SJCRH30 (cell line): ENCODE measurements at places on chromosomes 5 and 9.

- no peak for DNase-seq
Observed at GRCh38 chr5:87266914-87267573, 639 bp upstream of the RASA1 start.

- DNase-seq = no peak
Observed at GRCh38 chr5:62284946-62285891, 20.8 kb upstream of the KIF2A start.

DNA sequence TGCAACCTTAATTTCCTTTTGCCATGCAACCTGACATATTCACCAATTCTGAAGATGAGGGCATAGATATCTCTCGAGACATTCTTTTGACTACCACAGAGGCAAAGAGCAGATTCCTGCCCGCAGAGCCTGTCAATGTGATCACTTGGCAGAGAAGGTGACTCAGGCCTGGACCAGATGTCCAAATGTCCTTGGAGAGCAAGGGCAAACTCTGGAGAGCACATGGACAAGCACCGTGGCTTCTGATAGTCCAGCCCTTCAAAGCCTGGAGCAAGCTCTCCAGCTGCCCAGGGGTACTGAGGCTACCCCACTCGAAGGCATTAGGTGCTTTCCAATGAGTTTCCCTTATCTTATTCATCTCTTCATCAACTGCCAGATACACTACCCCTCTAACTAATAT is 50.4 kb upstream of the ALDH1B1 start:
- DNase-seq = no peak

DNA sequence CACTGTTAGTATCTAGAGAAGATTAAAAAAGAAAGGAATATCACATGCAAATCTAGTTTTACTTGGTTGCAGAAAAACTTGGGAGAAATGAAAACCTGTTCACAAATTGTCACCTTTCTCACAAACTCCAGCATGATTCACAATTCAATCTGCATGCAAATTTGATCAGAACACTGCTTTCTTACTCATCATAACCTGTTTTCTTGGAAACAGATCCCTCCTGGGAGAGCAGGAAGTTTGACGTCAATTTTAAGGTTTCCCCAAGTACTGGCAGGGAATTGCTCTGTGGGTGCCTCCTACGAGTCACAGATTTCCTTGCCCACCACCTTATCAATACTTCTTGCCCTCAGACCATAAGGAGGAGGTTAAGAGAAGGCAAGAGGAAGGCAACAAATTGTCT is 30.2 kb upstream of the HTR4 start:
- DNase-seq = no peak

GRCh38 chr9:133235549-133236222 is 26.6 kb upstream of the OBP2B start:
- DNase-seq = no peak

DNA sequence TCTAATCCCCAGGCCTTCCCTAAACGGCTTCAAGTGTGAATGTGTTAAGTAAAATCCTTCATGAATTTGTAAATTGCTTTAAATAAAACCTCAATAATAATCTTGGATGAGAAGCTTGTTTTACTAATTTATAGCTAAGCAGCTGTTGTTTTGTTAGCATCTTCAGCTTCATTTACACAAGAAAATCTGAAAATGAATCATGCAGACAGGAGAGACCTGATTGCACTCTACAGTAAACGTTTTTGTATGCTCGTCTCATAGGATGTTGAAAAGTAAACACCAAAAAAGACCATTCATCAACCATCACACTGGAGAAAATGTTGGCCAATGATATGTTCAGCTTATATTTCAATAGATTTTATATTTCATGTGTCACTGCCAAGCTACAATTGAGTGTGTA is 40.4 kb upstream of the MAP3K1 start:
- no peak for DNase-seq

DNA sequence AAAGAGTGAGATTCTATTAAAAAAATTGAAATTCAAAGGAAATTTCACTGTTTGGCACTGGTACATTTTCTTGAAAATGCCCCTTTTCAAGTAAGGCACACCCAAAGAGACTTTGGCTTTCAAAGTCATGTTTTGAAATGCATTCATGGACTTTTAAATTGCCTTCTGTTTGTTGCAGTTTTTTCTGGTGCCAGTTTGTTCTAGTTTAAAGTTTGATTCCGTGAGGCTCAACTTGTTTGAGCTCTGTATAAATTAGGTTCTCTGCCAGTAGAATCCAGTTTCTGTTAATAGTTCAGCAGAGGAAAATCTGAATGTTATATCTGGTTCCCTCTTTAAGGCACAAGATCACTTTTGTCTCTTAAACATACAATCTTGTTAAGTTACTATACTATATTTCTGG is 16.4 kb downstream of the ATP6V0E1 start:
- DNase-seq = no peak

DNA sequence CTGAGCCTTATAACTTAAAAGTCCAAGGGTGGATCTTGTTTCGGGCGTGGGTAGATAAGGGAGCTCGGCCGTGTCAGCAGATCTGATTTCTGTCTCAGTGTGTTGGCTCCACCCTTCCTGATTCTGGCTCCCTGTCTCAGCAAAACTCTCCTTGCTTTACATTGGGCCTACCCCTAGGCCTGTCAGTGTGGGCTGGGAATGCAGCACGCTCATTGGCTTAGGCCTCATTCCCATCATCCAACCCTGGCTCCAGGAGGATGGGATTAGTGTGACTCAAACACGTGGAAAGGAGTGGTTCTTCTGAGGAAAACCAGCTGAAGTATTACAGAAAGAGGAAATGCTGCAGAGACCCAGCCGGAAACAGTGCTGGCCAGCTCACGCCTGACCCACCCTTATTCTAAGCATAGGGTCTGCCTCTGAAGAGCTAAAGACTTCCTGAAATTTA is 59.9 kb downstream of the ZFAND5 start:
- DNase-seq = peak; percentile 91

GRCh38 chr5:56612759-56613158 is 202.6 kb upstream of the MAP3K1 start:
- no peak for DNase-seq

- no peak for DNase-seq
Observed at GRCh38 chr5:139650031-139650688, 2.0 kb downstream of the CXXC5 start.

DNA sequence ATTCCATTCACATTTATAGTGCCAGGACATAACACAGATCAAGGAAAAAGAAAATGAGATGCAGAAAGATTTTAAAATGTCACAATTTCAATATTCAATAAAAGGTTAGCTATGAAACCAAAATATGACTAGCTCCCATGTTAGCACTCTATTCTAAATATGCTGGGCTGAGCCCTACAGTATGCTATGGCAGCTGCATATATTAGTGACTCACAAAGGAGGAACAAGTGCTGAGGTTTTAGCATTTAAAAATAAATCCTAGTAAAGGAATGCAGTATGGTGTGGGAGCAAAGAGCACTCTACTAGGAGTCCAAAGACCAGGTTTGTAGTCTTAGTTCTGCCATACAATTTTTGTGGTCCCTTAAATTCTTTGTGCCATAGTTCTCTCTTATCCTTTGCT is 118.4 kb downstream of the OXCT1 start:
- DNase-seq = no peak

DNA sequence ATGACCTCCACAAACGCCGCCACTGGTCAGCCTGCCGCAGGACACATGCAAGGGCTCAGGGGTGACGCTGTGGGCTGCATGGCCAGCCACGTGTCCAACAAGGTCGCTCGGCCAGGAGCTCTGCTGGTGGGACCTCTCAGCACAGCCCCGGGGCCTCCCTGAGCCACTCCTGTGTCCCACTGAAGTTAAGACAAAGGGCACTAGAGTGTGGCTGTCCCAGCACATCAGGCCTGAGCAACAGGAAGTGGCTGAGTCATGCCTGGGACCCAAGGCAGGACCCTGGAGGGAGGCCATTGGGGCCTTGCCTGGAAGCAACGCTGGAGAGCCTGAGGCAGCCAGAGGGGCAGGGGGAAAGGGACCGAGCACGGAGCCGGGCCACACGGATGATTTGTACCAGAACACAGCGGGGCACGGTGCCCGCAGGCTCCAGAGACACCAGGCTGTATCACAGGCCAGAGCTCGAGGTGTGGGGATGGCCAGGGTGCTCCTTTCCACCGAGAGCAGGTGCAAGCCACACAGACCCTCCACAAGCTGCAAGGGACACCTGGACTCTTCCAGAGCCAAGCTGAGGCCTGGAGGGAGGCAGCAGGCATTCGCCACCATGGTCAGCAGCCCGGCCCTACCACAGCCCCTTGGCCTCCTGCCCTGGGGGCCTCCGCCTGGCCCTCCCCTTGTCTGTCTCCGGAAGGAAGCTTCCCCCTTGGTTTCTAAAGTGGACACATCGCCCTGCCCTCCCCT is 6.5 kb upstream of the TMEM210 start:
- no peak for DNase-seq

DNA sequence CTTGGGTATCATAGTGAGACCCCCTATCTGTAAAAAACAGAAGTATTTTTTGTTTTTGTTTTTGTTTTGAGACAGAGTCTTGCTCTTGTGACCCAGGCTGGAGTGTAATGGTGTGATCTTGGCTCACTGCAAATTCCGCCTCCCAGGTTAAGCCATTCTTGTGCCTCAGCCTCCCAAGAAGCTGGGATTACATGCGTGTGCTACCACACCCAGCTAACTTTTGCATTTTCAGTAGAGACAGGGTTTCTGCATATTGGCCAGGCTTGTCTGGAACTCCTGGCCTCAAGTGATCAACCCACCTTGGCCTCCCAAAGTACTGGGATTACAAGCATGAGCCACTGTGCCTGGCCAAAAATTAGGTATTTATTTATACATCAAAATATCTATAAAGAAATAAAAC is 10.2 kb upstream of the CCDC171 start:
- DNase-seq = no peak

DNA sequence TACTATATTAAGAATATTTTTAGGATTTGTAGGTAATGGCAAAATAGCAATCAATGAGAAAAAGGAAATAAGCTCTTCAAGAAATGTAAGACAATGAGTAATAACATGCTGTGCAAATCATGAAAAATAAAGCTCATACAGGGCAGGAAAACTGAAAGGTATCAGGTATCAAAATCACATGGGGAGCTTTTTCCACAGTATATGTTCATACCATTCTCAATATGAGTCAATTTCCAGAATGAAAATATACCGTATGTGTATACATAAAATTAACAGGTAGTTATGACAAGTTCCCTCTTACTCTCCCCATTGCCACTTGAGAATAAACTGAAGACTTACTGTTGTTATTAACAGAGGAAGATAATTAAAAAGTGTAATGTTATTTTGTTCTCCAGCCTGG is 35.9 kb downstream of the EFCAB9 start:
- no peak for DNase-seq

DNA sequence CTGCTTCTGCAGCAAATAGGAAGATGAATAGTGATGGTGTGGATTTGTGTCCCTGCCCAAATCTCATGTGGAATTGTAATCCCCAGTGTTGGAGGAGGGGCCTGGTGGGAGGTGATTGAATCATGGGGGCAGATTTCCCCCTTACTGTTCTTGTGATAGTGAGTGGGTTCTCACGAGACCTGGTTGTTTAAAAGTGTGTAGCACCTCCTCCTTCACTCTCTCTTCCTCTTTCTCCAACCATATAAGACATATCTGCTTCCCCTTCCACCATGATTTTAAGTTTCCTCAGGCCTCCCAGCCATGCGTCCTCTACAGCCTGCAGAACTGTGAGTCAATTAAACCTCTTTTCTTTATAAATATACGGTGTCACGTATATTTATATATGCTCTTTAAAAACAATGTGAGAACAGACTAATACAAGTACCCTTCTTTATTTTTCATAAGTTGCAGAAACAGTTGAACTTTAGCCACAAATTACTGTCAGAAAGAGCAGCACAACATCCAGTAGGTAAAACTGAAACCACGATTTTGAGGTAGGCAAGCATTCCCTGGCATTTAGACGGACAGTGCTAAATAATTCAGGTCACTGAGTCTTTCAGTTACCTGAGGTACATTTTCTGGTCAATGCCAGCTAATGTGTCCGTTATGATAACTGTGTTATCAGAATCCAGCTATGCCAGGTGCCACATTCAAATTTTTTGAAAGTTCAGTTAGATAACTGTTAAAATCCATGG is 79.3 kb upstream of the SPEF2 start:
- DNase-seq = no peak

DNA sequence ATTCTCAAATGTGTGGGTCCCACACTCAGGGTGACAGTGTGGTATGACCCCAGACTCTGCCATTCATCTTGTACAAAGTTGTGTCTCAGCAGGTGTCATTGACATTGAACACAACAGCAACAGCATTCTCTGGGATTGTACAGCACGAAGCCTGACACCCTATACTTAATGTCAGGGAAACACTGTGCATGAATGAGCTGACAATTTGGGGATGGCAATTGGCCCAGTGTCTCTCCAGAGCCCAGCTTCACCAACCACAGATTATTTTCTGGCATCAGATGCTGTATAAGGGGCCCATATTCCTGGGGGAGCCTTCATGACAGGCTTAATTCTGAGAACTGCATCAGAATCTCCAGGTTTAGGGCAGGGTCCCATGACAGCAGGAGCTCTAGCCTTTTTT is 143.2 kb downstream of the GCNT1 start:
- DNase-seq = no peak

DNA sequence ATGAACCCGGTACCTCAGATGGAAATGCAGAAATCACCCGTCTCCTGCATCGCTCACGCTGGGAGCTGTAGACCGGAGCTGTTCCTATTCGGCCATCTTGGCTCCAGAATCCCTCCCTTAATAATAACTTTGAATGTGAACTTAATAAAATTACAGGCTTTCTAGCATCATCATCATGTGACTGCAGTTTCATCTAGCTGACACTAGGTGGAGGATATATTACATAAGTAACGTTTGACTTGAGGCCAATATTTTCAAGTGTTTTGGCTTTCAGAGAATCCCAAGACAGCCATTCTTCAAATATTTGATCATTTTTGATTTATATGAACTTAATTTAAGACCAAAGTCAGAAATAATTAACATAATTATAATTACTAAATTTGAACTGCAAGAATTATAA is 474.9 kb upstream of the CDH10 start:
- DNase-seq = no peak

- DNase-seq = no peak
Observed at GRCh38 chr9:120326049-120326693, 253.8 kb downstream of the CDK5RAP2 start.

DNA sequence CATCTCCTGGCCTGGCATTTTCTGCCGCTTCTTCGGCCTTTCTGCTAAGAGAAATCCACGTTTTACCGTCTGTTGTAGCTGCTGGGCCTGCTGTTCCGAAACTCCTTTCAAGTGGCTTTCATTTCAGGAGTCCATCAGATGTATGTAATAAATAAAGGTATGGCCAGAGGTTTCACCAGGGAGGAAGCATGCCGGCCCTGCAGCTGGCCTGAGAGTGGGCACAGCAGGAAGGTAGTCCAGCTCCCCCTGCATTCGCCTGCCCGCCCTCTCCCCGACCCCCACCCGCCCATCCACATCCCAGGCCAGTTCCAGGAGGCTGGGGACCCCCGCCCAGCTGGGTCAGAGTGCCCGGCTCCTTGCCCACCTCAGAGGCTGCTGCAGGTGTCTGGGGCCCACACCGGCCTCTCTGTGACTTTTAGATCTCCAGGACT is 46.4 kb upstream of the EXOC3 start:
- no peak for DNase-seq

GRCh38 chr5:7405277-7405676 is 9.3 kb downstream of the ADCY2 start:
- peak; percentile 35 for DNase-seq

- DNase-seq = no peak
Observed at GRCh38 chr5:87788416-87788815, 375.7 kb upstream of the CCNH start.

GRCh38 chr5:64000096-64000495 is 37.9 kb upstream of the HTR1A start:
- no peak for DNase-seq

- DNase-seq = no peak
Observed at GRCh38 chr5:120576588-120576987, 112.5 kb downstream of the PRR16 start.
